ENCODE measurements at places on chromosomes 1 and 21.

DNA sequence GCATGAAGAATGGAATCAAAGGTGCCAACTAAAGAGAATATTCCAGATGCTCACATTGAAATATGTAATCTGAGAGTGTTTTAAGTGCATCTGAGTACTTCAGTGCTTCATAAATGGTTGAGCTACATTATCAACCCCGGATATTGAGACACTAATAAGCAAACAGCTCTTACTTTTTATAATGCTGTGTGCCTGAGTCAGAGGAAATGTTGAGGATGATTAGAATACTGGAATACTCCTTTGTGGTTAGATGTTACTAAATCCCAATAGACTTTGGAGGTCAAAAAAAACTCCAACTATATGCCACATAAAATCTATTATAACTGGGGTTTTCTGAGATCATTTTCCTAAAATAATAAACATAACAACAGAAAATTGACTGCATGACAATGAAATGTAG is 12.5 kb upstream of the KCNA3 start:
- no peak for DNase-seq

DNA sequence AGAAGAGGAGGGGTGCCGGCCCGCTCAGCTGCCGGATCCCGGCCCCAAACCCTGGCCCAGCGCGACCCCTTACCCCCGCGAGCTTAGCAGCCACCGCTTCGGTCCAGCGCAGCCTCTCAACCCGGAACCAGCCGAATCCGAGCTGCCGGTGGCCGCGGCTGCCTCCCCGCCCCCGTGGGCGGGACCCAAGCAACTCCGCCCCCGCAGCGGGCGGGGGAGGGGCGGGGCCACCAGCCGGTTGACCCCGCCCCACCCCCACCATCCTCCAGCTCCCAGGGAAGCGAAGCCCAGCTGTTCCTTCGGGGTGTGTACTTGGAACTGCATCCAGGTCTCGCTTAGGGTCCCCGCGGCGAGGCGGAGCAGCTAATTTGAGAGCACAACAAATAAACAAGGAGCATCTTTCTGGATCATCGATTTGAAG is at the start of gene TRIM62:
TRIM62 (minus strand) TSS at position 123 of the 421 bp plus-strand sequence. CDS start 611 bp downstream, outside the sequence.
- DNase-seq, result peak; percentile 69

DNA sequence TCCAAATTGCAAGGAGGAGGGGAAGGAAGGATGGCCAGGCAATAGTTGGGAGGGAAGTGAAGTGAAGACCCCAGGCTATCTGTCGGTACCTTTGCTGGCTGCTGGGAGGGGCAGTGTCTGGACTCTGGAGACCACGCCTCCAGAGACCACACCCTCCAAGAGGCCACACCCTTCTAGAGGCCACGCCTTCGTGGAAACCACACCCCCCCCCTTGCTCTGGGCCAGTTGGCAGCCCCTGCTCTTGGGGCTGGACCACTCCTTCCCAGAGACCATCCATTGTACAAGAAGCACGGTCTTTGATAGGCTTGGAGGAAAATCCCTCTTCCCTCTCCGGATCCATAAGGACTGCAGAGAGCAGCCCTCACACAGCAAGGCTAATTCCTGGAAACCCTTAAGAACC is 73.1 kb downstream of the RYR2 start:
- DNase-seq, result no peak

DNA sequence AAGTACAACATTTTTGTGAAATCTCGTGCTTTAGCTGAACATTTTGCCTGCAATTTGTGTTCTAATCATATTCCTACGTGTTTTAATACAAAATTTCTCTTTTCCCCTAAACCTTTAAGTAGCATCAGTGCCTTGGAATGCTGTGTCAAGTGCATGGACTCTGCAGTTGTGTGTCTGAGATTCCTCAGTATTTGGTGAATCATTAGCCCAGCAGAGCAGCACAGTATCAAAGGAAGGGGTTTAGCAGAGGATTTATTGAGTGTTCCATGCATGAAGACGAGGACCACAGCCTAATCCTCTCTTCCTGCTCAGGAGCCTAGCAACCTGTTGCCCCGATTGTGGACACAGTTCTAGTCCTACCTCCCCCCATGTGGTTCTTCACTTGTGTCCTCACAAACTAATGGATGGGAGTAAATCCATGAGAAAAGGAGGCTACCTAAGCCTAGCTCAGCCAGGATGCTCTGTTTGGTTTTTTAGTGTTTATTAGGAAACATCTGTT is 29.3 kb upstream of the PCP4 start:
- no peak for DNase-seq

DNA sequence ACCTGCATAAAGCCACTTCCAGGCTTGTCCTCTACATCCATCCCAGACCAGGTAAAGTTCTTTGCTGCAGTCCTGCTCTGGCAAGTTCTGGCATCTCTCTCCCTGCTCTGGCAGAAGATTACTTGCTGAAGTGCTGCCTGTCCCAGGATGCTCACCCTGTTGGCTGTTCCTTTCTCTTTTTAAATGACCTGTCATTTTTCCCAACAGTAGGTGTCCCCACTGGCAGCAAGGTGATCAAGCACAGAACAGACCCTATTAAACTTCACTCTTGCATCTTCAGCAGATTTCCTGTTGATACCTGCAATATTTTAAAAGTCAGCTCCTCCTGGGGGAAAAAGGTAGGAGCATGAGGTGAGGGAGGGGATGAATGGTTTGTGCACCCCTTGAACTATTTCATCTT is 332.6 kb downstream of the PBX1 start:
- no peak for DNase-seq

Measured in CD4-positive, alpha-beta T cell treated with Interleukin-15 for 4 hours (primary cell).